ENCODE measurements at places on chromosomes 6 and 20.

DNA sequence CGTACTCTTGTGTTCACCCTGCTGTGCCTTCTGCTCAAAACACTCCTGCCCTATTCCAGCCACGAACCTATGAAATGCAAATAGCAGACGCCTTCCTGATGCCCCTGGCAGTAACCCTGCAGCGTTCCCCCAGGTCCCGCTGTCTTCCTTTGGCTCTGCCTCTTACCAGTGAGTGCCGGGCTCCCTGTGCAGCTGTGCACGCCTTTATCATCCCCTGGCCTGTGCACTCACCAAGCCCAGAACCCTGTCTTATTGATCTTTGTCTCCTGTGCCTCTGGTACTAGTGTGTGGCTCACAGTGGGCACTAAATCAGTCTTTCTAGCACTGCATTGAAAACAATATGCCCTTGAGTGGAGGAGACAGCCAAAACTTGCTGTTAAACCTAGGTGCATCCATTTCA, 19.7 kb downstream of the ZDHHC14 start:
- no peak for DNase-seq

GRCh38 chr6:52535711-52536423, 41.0 kb downstream of the TRAM2 start:
- no peak for DNase-seq

- DNase-seq: no peak
These were observed 259.3 kb downstream of the PREX1 start for GRCh38 chr20:48568520-48568919.

DNA sequence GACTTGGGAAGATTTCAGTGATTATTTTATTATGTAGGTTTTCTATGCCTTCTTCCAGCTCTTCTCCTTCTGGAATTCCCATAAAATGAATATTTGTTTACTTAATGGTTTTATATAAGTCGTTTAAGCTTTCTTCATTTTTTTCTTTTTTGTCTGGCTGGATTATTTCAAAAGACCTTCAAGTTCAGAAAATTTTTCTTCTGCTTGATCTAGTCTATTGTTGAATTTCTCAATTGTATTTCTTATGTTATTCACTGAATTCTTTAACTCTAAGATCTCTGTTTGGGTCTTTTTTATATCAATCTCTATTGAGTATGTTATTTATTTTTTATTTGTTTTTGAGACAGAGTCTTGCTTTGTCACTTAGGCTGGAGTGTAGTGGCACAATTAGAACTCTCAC, 117.4 kb downstream of the CEP57L1 start:
- DNase-seq: no peak

GRCh38 chr20:10495173-10495572, 60.1 kb downstream of the SLX4IP start:
- no peak for DNase-seq

GRCh38 chr6:43855247-43855646, 85.2 kb downstream of the VEGFA start:
- no peak for DNase-seq

Data from Caki2 (cell line).